ENCODE measurements at places on chromosomes 4 and X.

GRCh38 chr4:123230061-123230460 lies 166.5 kb upstream of the SPRY1 start:
- no peak for DNase-seq

- no peak for DNase-seq
These were observed 41.3 kb downstream of the LRBA start for GRCh38 chr4:150973626-150974251.

DNA sequence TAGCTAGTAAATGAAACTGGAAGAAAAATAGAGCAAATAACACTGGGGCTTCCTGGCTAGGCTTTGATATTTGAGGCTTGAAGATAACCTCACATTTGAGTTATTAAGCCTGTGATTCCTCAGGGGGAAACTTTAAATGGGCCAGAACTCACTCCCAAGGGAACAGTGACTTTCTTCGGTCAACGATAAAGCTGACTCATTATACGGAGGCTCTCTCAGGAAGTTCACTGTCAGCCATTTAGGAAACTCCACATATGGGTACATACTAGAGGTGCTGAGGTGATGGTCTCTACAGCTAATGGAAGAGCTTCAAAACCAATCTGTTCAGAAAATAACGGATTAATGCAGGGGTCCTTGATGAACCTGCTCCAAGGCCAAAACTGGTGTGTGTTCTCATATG lies 120.8 kb downstream of the SH2D1A start:
- DNase-seq = no peak

DNA sequence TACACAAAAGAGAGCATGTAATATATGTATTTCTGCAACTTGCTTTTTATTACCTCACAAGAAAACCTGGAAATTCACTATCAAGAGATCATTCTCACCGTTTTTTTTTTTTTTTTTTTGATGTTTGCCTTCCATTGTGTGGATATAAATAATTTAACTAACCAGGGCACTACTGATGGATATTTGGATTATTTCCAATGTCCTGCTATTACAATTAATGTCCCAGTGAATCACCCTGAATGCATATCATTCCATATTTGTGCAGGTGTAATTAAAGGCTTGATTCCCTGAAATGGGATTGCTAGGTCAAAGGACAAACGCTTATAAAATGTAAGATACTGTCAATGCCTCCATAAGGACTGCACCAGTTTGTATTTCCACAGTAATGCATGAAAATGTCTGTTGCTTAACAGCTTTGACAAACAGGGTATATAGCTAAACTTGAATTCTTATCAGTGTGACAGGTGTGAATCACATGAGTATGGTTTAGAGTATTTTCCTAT lies 87.8 kb downstream of the NCAPG start:
- DNase-seq = no peak

DNA sequence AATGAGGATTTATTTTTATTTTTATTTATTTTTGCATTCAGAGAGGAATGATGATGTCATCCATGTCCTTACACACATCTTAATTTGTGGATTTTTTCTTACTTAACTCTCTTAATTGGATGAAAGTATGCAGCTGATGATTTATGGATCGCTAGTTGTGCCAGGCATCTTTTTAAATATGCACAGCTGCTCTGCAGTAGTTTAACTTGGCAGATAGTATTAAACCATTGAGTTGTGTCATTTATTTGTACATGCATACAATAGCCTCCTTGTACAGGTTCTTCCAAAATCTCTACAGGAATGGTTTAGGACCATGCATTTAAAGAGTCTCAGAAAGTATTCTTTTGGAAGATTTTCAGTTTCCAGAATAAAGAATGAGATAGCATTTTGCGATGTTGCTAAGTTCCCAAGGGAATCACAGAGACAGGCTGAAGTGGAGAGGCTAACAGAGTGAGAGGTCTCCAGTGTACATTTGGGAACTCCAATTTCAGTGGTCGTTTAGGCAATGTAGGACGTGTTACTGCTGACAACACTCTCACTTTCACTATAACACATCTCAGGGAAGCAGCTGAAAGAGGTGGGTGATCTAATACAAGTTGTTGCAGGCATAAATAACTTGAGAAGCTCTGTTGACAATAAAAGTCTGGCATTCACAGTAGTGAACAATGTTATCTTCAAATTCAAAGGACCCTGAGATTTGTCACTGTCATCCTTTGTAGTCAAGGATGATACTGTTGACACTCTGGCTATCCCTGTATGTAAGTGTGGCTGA lies 49.9 kb upstream of the SCRG1 start:
- no peak for DNase-seq

GRCh38 chr4:78362310-78362709 lies 189.3 kb upstream of the ANXA3 start:
- DNase-seq = no peak

- no peak for DNase-seq
These were observed 29.5 kb downstream of the MSL3 start for GRCh38 chrX:11787564-11787963.

DNA sequence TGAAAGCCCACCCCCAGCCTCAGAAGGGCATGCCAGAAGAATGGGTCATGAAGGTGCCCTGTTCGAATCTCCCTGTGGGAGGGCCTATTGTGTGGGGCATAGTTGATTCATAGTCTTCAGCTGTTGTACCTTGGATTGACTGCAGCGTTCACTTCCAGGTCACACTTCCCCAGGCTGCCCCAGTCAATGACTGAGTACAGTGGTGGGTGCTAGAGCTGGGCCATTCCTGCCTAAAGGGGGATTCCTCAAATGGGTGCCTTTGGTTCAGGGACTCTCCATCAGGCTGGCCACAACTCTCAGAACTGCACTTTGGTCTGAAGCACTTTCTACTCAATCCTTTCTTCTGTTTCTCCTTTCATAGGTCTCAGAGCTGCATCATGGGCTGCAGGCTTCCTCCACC lies 35.0 kb upstream of the RASGEF1B start:
- DNase-seq = no peak

DNA sequence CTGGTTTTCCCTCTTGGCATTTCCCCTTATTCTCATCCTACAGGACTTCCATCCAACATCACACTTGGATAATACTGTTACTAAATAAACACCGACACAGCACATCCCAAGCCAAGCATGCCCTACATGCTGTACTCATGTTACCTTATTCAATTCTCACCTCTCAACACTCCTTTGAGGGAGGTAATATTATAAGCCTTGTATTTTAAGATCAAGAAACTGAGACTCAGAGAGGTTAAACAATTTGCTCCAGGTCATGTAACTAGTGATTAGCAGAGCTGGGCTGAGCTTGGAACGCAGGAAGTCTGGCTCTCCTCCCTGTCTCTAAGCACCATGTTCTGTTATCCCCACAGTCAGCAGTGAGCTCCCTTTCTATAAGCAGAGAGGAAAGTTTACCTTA lies 333.6 kb upstream of the IGFBP7 start:
- DNase-seq = no peak

GRCh38 chrX:116009861-116010710 lies 160.5 kb upstream of the AGTR2 start:
- DNase-seq = no peak

- DNase-seq = no peak
These were observed 219.9 kb upstream of the ANKRD50 start for GRCh38 chr4:124932447-124932846.

DNA sequence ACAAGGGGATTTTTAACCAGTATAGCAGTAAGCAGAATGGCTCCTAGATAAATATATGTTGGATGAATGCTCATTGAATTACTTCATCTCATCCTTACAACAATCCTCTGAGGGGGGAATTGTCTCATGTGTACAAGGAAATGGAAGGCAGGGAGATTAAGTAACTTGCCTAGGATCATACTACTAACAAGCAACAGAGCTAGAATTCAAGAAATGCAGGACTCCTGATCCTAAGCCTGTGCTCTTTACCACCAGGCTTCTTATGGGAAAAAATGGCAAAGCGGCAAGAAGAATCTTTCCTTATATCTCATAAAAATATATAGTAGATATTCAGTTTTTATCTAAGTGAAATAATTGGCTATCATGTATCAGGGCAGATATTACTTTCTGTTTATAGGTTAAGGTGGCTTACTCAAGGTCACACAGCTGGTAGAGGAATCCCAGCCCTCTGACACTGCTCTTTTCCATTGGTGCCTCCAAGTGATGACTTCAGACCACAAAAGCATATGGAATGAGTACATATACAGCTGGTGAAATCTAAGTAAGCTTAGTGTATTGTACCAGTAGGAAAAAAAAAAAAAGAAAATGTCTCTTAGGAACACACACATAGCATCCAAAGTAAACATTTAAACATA lies 2.1 kb downstream of the ABHD18 start:
- no peak for DNase-seq

- no peak for DNase-seq
These were observed 366.7 kb upstream of the FAT1 start for GRCh38 chr4:187090401-187090800.

DNA sequence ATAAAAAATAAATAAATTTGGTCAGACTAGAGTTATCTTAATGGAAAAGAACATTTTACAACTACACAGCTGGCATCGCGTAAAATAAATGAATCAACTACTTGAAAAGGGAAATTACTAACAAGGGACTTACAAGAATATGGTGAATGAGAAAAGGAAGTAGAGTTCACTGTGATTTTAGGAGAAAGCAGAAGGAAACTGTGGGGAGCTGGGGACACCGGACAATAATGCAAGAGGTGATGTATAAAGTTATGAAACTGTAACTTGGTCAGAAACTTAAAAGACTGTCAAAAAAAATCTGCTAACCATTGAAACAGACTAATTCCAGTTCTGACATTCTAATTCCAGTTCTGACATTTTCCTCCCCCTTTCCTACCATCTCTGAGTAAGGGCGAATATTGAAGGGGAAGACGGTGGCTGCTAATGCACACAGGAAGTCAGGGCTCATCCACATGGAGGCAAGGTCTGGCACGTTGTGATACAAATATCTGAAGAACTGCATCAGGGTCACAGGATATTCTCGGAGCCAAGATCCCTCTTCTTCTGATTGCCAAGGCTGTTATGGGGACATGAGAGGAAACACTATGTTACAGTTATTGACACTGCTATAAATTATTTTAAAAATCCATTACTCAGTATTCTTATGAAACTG lies 170.5 kb downstream of the CDS1 start:
- no peak for DNase-seq

DNA sequence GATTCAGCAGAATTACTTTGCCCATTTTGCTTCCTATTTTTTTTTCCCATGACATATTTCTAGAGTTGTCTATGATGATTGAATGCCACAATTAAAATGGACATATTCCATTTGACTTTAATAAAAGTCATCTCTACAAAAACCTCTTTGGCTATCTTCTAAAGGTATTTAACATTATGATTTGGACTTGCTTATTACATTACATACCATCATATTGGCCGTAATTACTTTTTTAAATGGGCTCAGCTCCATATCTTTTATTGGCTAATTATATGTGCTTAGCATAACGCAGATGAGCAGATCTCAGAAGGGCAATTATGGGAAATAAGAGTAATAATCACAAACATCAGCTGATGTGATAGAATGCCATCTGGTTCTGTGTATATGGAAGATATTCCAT lies 4.5 kb upstream of the LNX1 start:
- no peak for DNase-seq

GRCh38 chr4:118941149-118941548 lies 52.5 kb downstream of the SYNPO2 start:
- peak; percentile 78 for DNase-seq

DNA sequence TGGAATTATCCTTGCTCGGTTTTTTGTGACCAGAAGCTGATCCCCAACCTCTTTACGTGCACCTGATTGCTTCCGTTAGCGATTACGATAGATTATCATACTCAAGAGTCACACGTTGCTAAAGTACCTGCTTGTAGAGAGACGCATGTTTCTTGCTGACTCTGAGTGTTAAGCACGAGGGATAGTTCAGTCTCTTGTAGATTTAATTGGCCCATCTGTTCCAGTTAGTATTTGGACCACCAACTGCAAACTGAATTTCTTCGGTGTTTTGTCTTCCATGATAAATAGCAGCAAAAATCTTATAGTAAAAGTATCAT lies 516 bp upstream of the COX18 start:
- DNase-seq = no peak

DNA sequence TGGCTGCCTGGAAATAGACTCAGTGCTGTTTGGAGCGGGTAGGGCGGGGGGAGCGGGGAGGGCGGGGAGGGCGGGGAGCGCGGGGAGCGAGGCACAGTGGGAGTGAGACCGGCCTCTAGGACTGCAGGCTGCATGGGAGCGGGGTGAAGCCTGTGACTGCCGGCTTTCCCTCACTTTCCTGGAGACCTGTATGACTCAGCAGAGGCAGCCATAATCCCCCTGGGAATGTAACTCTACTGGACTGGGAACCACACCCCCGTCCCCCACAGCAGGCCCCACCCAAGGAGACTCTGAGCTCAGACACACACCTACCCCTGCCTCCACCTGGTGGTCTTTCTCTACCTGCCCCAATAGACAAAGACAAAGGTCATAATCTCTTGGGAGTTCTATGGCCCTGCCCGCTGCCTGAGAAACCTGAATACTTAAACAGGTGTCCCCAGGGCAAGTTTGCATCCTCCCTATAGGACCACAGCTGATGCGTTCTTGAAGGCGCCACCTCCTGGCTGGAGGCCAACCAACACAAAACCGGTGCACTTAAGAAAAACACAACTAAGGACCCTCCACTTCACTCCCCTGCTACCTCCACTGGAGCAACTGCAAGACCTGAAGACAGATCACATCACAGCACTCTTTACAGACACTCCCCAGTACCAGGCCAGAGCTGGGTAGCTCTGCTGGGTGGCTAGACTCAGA lies 18.0 kb downstream of the HDAC8 start:
- DNase-seq = peak; percentile 14

DNA sequence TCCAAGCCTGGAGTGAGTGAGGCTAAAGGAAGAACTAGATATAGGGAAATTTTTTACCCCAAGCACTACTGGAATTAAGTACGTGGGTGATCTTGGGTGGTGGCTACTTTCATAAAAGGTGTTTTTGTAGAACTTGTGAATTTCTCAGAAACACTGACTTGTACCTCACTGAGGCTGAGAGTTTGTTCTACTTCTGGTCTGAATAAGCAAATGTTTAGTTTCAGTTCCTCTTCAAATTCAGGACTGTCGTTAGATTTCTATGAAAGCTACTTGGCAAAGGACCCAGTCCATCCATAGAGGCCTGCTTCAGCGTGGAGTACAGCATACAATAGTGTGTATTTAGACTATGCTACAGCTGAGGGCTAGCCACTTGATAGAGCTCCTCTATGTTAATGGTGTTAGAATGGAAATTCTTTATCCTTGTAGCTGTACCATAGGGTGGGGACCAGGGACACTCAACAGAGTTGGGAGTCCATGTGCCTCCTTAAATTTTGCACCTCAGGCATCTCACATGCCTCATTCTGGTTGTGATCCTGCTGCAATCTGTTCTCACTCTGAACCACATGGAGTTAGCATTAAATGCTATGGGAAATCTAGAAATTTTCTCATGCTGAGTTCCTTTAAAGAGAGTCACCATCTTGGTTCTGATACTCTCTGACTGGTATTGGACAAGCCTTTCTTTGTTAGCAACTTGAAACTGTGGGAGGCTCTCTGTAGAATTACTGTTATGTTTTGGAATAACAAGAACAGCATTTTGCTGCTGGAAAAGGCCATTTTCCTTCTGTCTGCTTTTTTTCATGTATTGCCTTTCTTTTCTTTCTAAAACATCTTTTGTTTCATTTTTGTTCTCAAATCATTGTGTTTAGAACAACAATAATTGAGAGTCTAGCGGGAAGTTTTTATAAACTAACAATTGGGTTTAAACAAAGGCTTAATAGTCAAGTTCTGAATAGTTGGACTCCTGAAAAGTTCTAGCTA lies 86.8 kb downstream of the PDGFRA start:
- DNase-seq = no peak
